ENCODE measurements at places on chromosomes 2 and 18.

GRCh38 chr18:12991821-12992179 lies 638 bp downstream of the CEP192 start:
- DNase-seq = no peak

DNA sequence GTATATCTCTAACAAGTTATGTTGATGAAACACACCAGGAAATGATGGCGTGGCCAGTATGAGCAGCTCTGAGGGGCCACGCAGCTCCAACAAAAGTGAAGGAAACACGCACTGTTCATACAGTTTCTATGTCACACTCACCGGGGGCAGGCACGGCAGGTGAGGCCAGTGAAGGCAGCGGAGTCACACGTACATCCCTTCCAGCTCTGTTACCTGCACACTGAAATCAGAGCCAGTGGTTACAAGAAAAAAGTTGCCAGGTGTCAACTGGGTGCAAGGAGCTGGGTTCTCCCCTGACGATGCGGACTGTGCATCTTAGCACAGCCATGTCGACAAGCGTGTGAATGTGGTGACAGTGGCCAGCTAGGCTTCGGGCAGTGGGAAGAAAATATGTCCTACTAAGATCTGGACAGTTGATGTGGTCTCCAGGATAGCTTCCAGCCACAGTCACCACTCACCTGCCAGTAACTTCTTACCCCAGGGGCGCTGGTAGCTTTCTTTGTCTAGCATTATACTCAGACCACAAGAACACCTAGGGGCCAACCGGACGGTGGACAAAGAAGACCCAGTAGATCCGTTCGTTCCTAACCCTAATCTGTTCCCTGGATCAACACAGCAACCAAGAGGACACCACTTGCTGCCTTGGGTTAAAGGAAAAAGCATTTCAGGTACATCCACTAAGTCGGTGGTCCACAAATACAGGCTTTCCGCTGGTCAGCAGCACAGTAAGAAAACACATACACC lies 10.1 kb downstream of the HJURP start:
- DNase-seq = no peak

DNA sequence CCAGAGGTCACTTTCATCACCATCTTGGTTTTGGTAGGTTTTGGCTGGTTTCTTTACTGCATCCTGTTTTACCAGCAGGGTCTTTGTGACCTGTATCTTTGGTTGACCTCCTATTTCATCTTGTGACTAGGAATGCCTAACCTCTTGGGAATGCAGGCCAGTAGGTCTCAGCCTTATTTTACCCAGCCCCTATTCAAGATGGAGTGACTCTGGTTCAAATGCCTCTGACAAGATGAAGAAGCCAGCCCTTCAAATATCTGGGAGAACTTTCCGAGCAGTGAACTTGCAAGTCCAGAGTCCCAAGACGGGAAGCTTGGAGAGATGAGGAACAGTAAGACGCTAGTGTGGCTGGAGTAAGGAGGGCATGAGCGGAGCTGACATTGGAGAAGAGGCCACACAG lies 28.6 kb downstream of the PROKR1 start:
- DNase-seq = no peak

GRCh38 chr18:54035927-54036326 lies 188.5 kb downstream of the MBD2 start:
- no peak for DNase-seq

- no peak for DNase-seq
Measured at GRCh38 chr2:133240491-133241223, 327.6 kb downstream of the NCKAP5 start.

Measured in CD4-positive, alpha-beta memory T cell (primary cell).